ENCODE measurements at places on chromosomes 2 and 18.

- DNase-seq = no peak
These were observed 1221.1 kb upstream of the ACVR2A start for GRCh38 chr2:146623771-146624170.

DNA sequence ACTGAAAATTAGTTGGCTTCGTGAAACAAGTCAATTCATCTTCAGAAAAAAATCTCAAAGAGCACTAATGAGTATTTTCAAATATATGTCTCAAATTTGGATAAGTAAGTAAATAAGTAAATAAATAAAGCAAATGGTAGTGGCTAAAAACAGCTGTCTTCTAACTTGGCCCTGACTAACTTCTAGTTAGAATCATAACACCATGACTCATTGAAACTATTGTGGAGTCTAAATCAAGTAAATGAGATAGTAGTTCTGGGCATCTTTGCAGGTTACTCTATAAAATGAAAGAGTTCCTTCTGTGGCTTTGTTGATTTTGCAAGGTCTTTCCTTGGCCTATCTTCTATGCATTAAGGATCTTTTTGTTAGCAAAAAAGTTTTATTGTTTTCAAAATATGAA is 110.7 kb downstream of the SLC8A1 start:
- no peak for DNase-seq

DNA sequence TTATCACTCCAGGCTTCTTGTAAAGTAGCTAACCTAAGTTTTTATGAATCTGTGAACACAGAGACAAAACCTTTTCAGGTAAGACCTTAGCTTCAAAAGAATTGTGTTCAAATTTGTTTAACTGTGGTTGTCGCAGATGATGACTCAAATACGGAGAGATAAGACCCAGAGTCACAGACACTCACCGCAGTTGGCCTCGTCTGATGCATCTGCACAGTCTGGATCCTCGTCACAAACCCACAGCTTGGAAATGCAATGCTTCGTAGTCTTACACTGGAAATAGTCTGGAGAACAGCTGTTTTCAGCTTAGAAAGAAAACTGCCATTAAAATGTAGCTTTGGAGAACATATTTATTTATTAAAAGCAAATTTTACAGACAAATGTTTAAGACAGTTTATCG is 1662.1 kb upstream of the NXPH2 start:
- DNase-seq = no peak

DNA sequence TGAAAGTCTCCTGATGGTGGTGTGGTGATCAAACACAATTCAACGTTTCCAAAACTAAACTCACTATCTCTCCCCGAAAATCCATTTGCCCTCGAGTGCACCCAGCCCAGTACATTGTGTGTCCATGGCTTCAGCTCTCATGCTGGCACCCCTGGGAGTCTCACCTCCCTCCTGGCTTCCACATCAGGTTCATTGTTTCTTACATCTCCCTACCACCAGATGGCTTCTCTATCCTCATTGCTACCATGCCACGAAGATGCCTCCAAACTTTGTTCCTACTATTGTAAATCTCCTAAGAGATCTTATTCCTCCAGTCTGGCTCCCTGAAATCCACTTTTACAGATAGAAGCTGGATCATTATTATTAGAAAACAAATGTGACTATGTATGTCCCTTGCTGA is 197.0 kb downstream of the MYT1L start:
- DNase-seq = no peak

- no peak for DNase-seq
These were observed 321.1 kb downstream of the PIK3C3 start for GRCh38 chr18:42275949-42276730.

Data from iPS DF 19.7 (cell line).